ENCODE measurements at places on chromosomes 4 and X.

DNA sequence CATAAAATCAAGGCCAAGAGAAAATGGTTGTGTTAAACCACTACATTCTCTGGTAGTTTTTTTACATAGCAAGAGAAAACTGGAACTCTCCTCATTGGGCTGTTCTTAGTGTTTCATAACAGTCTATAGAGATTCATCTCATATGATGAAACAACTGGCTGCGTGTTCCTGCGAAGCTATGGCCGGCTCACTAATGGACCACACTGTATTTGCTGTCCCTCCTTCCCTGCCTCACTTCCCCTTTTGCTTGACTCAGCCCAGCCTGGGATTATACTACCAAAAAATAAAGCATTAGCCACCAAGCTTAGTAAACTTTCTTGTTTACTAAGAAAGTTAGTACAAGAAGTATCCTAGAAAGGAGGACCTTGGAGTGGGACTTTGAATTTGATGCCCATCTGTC, 31.6 kb upstream of the LSM6 start:
- no peak for DNase-seq

- no peak for DNase-seq
Measured at GRCh38 chr4:181971411-181971810, 271.8 kb upstream of the TENM3 start.

- DNase-seq = no peak
Measured at GRCh38 chr4:2761035-2761923, 5.1 kb upstream of the TNIP2 start.

- DNase-seq = no peak
Measured at GRCh38 chr4:10317345-10317744, 139.9 kb downstream of the ZNF518B start.

DNA sequence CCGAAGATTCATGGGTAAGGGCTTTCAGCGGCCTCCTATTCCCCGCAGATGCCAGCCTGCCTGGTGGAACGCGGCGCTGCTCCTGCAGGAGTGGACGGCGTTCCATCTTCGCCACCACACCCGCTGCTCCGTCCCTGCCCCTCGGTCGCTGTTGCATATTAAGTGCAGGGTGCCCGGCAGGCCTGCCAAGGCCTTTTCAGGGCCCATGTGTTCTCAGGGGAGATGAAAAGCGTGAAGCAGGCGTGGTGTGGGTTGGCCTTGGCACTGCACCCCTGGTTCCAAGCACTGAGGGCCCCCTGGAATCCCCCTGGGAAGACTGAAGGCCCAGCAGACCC, 52.0 kb downstream of the SORCS2 start:
- no peak for DNase-seq

GRCh38 chrX:147853701-147854100, 58.0 kb upstream of the FMR1 start:
- no peak for DNase-seq

All from muscle of back (tissue), 13 donors.